ENCODE measurements at places on chromosomes 3 and 15. TPM values are rescaled to one million over a fixed set of nuclear protein-coding genes. Genes with fewer than 3 reads are reported as not detected.

The BTBD1 gene
- 100 TPM for total RNA-seq

The GOLGA8M gene
- 1.6 TPM for total RNA-seq

The CPB1 gene
- not detected for total RNA-seq

DNA sequence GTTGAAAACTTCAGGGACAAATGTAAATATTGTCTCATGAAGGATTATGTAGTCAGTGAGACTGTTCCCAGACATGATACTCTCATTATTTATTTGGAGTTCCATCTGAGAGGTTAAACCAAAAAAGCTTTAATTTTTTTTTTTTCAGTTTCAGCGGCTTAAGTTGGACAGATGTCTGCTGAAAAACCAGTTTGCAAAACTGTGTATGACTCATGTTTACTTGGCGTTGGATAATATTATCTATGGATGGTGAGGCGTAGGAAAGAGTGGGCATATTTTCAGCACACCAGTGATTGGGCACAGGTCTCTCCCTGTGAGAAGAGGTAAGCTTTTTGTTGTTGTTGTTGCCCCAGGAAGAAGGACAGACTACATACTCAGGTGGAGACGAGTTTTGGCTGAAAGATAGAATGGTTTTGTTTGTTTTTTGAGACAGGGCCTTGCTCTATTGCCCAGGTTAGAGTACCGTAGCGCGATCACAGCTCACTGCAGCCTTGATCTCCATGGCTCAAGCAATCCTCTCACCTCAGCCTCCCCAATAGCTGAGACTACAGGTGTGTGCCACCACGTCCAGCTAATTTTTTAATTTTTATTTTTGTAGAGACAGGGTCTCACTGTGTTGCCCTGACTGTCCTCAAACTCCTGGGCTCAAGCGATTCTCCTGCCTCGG lies 16.4 kb upstream of the ANXA2 start:
- H3K27ac ChIP-seq = no peak overlapping the region
- H3K4me1 ChIP-seq = peaks cover 13% of the 10 kb centered on the region
- no peaks in the 10 kb centered on the region for H3K27me3 ChIP-seq
- DNase-seq = no peak
- H3K36me3 ChIP-seq = no peaks in the 10 kb centered on the region
- no peak overlapping the region for H3K4me3 ChIP-seq

DNA sequence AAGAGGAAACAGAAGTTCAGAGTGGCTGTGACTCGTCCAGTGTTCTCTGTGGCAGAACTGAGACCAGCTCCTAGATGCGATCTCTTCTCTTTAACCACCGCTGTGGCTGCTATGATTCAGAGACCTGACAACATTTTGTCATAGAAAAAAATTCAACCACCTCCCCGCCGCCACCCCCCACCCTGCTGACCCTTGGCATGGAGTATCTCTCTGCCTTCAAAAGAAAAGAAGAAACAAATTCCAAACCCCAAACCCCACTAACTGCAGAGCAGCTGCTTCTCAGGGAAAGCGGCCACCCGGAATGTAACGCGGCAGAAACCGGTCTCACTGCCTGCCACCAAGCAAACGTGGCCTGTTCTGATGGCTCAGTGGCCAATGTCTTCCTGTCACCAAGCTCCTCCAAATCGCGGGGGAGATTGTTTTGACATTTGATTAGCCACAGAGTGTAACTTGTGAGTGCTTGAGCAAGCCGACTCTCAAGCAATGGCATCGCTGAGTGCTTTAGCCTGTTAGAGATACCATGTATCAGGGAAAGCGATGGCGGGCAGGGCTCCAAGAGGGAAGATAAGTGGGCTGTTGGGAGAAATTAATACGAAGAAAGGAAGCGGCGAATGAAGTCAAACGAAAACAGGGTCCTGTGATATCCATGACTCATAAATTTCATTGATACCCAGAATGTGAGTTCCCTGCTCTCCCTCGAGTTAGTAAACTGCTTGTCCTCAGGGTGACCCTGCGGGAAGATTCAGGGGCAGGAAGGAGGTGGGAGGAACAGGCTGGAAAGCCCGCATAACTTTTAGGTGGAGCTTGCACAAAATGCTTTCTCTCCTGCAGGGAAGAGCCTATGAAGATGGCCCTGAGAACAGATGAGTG lies 44.8 kb upstream of the TLE3 start:
- no peak overlapping the region for H3K27ac ChIP-seq
- no peaks in the 10 kb centered on the region for H3K36me3 ChIP-seq
- no peak overlapping the region for H3K4me3 ChIP-seq
- no peaks in the 10 kb centered on the region for H3K27me3 ChIP-seq

- no peak overlapping the region for H3K4me3 ChIP-seq
- no peaks in the 10 kb centered on the region for H3K27me3 ChIP-seq
- no peak overlapping the region for H3K27ac ChIP-seq
- H3K4me1 ChIP-seq = no peaks in the 10 kb centered on the region
- no peaks in the 10 kb centered on the region for H3K36me3 ChIP-seq
- no peak for DNase-seq
Measured at GRCh38 chr3:7518026-7518425, 657.1 kb downstream of the GRM7 start.

DNA sequence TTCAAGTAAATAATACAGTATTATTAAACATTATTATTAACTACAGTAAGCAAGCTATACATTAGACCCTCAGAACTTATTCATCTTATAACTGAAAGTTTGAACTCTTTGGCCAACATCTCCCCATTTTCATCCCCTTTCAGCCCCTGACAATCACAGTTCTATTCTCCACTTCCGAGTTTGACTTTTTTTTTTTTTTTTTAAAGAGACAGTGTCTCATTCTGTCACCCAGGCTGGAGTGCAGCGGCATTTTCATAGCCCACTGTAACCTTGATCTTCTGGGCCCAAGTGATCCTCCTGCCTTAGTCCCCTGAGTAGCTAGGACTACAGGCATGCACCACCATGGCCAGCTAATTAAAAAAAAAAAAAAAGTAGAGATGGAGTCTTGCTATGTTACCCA lies 41.3 kb upstream of the LRIG1 start:
- no peak overlapping the region for H3K4me3 ChIP-seq

DNA sequence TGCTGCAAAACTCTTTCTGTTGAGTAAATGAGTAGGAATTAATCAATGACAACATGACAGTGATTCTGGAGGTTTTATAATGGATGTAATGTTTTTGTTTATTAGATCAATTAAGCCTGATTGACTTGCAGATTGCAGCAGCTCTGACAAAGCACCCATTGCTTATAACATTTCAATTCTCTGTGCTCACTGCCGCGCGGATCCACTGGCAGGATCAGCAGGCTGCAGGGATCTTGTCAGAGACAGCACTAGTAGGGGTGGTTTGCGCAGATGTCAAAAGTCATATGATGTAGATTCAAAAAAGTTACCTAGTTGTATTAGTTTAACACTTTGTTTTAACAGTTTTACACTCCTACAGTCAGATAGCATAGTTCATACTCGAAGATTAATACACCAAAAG lies 93.4 kb downstream of the MBNL1 start:
- no peak overlapping the region for H3K27ac ChIP-seq
- no peak for DNase-seq
- no peak overlapping the region for H3K4me3 ChIP-seq

All from SJSA1 (cell line).